ENCODE measurements at places on chromosomes 5 and 9.

DNA sequence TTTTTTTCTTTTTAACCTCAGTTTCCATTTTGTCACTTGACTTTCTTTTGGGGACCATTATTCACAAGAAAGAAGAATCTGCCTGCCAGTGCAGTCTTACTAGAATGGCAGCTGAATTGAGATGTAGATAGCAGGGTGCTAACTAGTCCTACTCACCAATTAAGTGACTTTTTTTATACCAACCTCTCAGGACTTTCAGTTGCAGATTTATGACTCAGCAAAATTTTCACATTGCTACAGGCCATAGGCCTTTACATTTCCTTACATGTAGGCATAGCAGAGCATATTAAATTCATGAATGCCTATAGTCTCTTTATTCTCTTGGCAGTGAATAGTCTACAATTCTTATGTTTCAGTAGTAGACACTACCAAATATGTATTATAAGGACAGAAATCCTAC is 54.0 kb upstream of the FKTN start:
- DNase-seq: no peak

DNA sequence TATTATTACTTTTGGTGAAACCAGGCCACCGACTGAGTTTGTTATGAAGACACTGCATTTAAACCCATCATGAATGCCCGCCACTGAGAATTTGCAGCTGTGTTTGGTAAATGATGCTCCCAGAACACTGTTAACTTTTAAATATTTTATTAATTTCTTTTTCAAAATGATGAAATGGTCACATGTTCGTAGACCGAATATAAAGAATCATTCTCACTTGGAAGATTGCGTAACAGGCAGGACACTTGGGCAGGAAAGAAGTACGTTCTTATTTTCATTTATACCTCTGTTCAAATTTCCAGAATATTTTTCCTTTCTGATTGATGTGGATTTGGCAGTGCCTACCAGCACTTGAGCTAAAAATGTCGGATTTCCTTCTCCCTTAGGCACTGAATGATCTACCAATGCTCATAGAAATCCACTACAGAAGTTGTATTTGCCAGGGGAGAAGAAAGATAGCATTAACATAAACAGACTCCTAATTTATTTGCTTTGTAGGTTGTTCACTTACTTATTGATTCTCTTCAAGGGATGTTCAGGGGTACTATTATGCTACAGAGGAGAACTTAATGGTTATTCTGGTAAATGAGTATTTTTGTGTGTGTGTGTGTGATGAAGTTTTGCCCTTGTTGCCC is 13.8 kb downstream of the CYFIP2 start:
- DNase-seq: no peak

DNA sequence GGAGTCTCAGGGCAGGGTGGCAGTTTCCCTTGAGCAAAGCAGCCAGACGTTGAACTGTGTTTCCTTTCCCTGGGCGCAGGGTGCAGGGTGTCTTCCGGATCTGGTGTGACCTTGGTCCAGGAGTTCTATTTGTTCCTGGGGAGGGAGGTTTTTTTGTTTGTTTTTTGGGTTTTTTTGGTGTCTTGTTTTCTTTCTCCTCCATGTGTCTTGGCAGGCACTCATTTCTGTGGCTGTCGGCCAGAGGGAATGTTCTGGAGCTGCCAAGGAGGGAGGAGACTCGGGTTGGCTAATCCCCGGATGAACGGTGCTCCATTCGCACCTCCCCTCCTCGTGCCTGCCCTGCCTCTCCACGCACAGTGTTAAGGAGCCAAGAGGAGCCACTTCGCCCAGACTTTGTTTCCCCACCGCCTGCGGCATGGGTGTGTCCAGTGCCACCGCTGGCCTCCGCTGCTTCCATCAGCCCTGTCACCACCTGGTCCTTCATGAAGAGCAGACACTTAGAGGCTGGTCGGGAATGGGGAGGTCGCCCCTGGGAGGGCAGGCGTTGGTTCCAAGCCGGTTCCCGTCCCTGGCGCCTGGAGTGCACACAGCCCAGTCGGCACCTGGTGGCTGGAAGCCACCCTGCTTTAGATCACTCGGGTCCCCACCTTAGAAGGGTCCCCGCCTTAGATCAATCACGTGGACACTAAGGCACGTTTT is 3.5 kb upstream of the PHYHD1 start:
- DNase-seq: no peak

DNA sequence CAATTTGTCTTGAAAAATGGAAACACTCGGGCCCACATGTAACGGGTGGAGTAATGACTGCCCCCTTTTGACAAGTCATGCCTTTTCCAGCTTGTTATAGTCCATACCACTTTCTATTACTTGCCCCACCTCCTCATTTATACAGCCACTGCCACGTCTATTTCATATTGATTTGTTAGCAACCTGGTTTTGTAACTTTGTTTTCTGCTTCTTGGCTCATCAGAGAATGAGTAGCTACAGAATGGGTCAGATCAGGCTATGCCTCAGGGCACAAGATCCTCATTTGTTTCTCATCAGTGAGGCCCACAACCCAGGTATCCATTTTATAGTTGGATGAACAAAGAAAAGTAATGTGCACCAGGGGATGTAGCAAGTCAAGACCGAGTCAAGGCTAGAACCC is 1.7 kb downstream of the GFRA3 start:
- DNase-seq: no peak

GRCh38 chr5:14463629-14464028 is 118.0 kb upstream of the OTULINL start:
- peak; percentile 44 for DNase-seq

DNA sequence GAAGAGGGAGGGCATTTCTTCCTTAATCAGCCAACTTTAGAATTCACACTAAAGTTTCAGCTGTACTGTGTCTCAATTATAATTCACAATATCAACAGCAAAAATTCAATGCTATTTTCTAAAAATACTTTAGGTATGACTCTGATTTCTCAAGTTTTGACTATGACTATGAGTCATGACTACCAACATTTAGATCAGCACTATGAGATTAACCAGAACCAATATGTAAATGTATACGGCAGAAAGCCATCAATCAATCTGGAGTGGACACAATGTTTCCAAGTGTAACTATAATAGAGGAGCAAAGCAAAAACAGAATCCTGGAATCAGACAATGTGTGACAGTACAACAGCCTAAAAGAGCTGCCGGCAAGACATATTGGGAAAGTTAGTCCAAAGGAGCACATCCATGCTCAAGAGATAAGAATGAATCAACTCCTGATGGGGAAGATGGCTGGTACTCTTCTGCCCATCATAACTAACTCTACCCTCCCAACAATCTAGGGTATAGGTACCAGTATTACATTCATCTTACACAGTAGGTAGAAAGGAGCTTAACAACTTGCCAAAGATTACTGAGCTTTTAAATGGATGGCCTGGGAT is 294.4 kb downstream of the SEMA5A start:
- DNase-seq: no peak

DNA sequence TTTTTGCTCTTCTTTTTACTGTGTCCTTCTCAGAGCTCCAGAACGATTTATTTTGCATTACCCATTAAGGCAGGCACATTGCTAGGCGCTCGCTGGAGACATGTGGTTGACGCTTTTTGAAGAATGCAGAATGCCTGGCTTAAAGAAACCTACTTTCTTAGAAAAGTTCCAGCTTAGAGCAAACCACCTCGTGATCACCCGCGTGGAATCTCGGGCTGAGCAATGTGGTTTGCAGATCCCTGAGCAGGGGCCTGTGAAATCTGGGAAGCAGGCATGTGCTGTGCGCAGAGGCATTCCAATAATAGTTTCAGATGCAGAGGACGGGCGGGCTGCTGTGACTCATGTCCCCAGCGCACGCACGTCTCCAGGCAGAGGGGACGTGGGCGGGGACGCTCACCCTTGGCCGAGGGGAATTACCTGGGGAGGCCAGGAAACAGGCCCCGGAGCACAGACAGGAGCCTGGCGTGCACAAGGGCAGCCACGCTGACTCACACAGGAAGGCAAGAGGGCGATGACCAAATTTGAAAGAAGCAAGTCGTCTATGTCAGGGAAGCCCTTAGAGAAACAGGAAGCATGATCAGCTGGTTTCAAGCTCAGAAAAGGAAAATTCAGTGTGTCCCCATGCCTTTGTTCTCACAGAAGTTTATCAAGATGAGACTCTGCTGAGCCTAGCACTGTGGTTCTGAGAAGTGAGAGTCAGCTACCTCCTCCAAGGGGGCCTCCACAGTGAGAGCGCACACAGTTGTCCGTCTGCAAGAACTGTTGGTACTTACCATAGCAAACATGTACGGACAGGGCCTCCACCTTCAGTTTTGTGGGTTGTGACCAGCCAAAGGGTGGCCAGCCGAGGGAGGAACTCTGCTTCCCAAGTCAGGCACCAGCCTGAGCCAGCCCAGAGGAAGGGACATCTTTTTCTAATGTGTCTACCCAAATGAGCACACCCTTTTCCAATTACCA is 218.6 kb downstream of the PIK3R1 start:
- DNase-seq: no peak

DNA sequence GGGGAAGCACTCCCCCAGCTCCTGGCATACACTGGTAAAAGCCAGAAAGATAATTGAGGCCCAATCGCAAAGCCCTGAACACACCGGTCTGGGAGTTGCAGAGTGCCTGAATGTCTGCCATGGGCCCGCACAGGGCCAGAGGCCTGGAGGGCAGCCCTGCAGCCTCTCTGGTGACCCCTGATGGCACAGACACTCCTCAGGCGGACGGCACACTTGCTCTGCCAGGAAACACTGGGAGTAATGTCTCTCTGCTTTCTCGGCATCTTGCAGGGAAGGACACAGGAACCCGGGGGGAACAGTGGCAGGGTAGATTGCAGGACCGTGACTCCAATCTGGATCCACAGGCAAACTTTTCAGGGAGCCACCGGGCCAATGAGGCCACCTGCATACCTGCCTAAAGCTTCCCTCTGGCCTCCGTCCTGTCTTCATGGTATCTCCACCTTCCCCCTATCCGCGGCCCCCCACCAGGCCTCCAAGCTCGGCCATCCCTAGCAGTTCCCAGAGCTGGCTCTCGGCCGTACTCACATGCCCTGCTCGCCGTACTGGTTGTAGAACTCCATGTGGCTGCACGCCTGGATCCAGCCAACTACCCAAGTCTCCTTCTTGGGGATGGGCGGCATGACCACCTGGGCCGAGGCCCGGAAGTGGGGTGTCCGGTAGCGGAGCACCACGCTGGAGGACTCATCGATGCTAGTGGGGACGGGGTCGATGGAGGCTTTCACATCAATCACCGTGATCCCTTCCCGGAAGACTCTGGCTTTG is 797 bp downstream of the FAM78A start:
- DNase-seq: no peak

- no peak for DNase-seq
These were observed 782 bp downstream of the BICD2 start for GRCh38 chr9:92763721-92764380.

- no peak for DNase-seq
These were observed 1.8 kb downstream of the LPCAT1 start for GRCh38 chr5:1521671-1522600.

DNA sequence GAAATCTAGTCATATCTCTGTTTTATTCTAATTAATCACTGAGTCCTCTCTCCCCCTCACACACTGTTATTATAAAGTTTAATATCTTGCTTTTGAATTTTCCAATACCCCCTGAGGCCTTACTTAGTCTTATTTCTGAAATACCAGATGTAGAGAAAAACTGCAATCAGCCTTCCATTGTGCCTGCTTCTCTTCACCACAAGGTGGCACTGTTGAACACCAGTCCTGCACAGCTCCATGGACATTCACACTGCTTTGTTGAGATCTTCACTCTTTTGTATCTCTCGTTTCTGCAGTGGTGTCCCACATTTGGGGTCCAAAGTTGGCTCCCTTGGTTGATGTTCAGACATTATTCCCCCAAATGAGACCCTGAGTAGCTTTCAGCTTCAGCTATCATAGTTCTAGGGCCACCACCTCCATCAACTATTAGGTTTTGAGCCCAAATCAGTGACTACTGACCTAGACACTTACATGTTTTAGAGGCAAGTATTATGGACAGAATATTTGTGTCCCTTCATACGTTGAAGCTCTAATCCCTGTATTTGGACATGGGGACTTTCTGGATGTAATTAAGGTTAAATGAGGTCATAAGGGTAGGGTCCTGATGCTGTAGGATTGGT is 24.3 kb downstream of the BOD1 start:
- no peak for DNase-seq

DNA sequence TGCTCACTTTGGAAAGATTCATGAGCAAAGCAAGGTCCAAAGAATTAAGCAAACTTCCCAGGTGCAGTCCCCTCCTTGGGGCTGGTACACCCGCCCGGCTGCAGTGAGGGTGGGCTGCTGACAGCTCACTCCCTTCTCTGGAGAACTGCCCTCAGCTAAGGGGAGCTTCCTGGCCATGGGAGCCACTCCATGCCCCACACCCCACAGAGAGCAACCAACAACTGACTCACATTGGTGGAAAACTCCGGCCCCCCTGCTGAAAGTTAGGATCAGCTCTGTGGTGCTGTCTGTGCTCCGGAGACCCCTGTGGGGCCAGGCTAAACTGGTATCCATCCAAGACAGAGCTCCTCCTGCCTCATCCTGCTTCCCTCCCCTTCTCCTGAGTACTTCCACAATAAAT is 223.0 kb downstream of the GABBR2 start:
- no peak for DNase-seq

- DNase-seq: no peak
These were observed 260.0 kb downstream of the AUH start for GRCh38 chr9:91101611-91102168.

- no peak for DNase-seq
These were observed 79.3 kb upstream of the OTULINL start for GRCh38 chr5:14502294-14502690.

DNA sequence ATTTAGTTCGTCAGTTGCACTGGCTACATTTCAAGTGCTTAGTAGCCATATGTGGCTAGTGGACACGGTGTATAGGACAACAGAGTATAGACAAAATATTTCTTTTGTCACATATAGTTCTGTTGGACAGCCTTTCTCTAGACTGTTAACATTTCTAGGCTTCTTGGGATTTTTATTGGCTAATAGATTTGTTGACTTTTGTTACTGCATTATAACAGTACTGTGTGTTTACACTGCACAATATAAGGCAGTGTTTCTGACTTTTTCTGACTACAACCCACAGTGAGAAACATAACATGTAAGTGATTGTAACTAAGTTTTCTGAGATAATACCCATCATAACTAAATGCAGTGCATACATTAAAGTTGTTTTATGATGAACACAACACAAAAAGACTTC is 11.3 kb downstream of the FBXO38 start:
- no peak for DNase-seq

GRCh38 chr9:130680836-130681768 is 12.5 kb upstream of the EXOSC2 start:
- DNase-seq: peak; percentile 82

DNA sequence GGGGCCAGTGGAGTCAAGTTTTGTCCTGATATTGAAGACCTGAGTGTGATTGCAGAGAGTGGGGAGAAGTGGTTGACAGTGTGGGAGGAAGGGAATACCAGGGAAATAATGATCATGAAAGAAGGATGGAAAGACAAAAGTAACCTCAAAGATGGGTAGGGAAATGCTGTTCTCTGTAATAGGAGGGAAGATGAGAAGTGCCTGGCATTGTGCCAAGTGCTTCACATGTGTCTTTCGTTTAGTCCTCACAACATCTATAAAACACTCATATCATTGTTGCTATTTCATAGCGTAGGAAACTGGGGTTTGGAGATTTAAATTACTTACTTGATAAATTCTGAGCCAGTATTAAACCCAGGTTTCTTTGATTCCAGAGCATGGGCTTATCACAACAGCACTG is 472.3 kb downstream of the LRRC70 start:
- DNase-seq: no peak

All from SHP77 treated with DMSO at 0.1 percent for 48 hours (cell line).